Effector memory CD8-positive, alpha-beta T cell (primary cell): ENCODE measurements at places on chromosomes 1 and 21.
A peak's percentile ranks its signal among the peaks of the same experiment; 100 is the strongest.

DNA sequence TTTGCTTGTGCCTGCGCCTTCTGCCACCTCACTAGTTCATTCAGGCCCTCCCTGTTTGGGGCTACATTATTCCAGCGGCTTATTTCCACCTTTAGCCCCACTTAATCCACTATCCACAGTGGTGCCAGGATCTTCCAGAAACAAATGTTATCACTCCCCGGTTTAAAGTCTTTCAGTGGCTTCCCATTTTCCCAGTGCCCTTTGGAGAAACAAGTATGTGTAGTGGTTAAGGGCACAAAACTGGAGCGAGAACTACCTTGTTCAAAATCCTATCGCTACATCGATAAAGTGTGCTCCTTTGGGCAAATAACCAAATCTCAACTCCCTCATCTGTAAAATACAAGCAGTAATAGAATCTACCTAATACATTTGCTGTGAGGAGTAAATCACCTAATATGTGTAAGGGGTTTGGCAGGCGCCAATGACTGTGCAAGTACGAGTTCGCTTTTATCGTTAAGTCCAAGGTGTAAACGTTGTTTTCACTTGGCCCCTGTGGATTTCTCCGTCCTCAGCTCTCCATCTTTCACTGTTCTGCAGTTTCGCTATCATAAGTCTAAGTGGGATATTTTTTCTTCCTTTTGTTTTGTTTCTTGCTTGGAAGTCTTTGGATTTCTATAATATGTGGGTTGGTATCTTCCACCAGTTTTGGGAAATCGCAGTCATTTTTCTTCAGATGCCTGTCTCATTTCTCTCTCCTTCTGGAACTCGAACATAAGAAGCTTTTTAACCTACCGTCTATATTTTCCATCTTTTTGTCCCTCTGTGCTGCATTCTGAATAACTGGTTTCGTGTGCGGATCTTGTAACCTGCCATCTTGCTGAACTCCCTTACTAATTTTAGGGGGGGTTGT is 844 bp upstream of the MEAF6 start:
- DNase-seq: no peak

- no peak for DNase-seq
These were observed 50.5 kb upstream of the PRRC2C start for GRCh38 chr1:171434717-171435346.

DNA sequence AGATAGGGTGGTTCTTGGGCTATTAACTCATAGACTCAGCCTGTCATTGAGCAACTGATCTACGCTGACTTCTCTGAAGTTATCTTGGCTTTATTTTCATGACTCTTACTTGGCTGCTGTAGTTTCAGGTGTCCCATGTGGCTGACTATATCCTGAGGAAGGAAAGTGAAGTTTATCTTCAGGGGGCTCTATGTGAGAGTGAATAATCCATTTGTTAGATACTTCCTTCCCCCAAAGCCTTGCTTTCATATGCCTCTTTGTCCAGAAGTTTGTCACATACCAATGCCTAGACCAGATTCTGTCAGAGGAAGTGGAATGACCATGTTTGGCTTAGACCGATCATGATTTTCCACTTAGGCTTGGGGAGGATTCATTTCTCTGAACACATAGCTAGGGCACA is 27.9 kb upstream of the C1orf87 start:
- no peak for DNase-seq

DNA sequence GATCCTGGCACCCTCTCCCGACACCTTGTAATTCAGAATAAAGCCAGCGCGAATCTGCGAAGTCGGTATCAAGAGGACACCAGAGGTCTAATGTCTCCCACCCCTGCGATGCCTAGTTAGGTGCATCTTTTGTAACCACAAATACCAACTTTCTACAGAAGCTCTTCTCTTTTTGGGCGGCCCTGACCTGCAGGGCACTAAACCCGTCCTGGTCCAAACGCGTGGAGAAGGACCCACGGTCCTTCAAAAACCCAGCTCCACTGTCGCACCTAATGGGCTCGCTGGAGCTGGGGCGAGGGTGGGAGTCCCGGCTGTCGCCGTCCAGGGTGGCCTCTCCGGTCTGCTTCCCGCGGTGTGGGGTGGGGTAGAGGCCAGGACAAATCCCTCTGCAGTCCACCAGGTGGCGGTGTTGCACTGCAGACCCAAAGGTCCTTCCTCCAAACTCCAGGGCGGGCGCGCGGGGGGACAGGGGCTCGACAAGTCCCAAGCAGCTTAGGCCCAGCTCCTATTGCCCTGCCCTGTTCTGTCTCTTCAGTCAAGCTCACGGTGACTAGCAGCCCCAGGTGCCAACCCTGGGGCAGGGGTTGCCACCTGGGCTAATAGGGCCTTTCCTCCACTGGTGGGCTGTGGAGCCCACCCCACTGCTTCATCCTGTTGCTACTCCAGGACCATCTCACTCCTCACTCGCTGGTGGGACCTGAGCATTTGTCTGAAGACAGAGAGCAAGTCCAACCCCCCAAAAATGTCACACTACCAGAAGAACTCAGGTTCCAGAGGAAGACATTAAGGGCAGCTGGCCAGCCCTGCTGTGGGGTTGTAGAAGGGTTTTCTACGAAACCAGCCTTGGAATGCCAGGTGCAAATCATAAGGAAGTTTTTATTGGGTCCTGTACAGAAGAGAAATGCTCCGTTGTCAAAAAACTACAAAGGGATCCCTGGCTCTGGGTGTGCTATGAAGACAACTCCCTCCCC is 2.8 kb downstream of the HES3 start:
- peak; percentile 77 for DNase-seq

DNA sequence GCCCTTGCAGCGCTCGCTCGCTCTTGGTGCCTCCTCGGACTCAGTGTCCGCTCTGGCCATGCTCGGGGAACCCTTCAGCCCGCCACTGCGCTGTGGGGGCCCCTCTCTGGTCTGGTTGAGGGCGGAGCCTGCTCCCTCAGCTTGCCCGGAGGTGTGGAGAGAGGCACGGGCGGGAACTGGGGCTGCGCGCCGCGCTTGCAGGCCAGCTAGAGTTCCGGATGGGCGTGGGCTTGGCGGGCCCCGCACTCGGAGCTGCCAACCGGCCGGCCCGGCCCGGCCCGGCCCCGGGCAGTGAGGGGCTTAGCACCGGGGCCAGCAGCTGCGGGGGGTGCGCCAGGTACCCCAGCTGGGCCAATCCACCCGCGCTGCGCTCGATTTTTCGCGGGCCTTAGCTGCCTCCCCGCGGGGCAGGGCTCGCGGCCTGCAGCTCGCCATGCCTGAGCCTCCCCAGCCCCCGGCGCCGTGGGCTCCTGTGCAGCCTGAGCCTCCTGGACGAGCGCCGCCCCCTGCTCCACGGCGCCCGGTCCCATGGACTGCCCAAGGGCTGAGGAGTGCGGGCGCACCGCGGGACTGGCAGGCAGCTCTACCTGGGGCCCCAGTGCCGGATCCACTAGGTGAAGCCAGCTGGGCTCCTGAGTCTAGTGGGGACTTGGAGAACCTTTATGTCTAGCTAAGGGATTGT is 217.0 kb upstream of the PKN2 start:
- no peak for DNase-seq

- DNase-seq: no peak
These were observed 129.2 kb downstream of the PTPN14 start for GRCh38 chr1:214422137-214422671.

- no peak for DNase-seq
These were observed 15.6 kb downstream of the TMPRSS15 start for GRCh38 chr21:18387994-18388393.

GRCh38 chr1:67307251-67308060 is at the start of gene IL12RB2:
TSS of gene IL12RB2 (plus strand) at chr1:67307873. CDS start at chr1:67320369, 12,496 bp downstream.
- DNase-seq: peak; percentile 19

GRCh38 chr1:179187043-179187442 is 42.4 kb downstream of the ABL2 start:
- no peak for DNase-seq

DNA sequence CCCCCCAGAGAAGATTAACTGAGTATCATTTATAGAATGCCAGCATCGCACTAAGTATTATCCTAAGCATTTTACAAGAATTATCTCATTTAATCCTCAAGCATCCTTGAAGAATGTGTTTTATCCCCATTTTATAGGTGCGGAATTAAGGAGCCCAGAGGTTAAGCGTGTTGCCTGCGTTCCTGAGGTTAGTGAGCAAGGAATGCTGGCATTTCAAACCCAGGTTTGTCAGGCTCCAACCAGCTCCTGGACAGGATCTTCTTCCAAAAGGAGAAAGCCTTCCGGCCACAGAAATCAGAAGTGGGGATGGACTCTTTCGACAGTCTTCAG is 82.3 kb downstream of the SSBP3 start:
- no peak for DNase-seq

DNA sequence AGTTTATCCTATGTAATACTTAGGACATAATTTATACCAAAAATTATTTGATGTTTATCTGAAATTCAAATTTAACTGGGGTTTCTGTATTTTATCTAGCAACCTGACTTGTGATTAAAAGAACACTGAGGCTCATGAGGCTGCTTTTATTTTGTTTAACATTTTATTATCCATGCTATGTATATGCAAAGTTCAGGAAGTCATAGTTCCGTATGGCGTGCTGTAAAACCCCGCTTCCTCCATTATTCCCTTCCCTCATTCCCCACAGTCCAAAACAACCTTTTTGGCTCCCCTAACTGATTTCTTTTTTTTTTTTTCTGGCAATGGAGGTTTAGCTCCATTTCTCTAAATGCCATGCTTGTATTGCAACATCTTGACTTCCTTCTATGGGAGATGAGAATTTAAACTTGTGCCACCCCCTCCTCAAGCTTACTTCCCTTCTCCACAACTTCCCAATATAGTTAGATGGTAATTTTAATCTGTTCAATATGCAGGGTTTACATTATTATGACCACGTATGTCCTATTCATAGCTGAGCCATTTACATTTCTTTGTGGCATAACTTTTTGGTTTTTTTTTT is 138.0 kb upstream of the DNAH14 start:
- no peak for DNase-seq

DNA sequence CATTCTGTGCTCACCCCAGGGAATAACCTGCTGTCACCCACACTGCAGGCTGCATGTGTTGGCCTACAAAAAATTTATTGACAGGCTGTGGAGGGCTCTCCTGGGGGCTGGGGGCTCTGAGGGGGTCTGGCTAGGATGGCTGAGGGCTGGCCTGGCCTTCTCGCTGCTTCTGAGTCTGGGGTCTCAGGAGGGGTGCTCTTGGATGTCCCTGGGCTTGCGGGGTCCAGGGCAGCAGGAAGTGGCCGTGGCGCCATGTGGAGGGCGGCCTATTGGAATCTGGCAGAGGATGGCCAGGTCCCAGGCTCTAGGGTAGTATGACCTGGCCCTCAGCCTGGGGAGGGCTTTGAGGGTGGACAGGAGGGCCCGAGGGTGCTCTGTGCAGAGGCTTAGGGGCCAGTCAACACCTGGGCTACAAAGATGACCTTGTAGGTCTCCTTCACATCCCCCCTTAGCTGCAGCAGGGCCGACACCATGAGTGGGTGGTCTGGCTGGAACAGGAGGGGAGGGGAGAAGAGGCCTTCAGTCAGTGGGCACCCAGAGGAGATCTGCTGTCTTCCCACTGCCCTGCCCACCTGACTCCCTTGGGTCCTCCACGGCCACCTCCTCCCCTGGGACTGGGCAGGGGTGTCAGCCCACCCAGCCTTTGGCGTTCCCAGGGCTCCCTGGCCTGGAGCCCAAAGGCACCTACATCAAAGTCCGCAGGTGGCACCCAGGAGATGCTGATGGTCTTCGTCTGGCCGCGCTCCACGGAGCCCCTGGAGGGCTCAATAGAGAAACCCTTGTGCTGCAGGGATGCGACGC is 3.0 kb upstream of the TMEM52 start:
- DNase-seq: no peak

DNA sequence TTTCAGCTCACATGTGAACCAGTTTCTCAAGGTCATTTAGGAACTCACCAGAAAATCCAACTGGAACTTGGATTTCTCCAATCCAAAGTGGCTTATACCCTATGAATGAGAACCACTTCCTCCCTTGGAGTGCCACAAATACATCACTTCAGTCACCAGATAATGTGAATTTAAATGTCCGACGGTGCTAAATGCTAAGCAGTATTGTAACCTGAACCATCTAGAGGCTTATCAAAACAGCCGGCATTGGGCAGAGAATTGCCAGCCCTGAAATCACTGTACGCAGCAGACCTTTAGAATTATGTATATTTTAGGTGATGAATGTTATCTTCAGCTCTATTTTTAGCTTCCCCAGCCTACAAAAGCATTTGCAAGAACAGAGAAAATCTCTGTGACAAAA is 76.8 kb upstream of the COX20 start:
- no peak for DNase-seq

- no peak for DNase-seq
These were observed 170.7 kb downstream of the ST6GALNAC5 start for GRCh38 chr1:77038000-77038399.

GRCh38 chr21:42695697-42696380 is 42.4 kb downstream of the PDE9A start:
- DNase-seq: no peak

- no peak for DNase-seq
These were observed 32.3 kb downstream of the CD58 start for GRCh38 chr1:116538544-116538943.
